ENCODE measurements at places on chromosomes 11 and 22.

DNA sequence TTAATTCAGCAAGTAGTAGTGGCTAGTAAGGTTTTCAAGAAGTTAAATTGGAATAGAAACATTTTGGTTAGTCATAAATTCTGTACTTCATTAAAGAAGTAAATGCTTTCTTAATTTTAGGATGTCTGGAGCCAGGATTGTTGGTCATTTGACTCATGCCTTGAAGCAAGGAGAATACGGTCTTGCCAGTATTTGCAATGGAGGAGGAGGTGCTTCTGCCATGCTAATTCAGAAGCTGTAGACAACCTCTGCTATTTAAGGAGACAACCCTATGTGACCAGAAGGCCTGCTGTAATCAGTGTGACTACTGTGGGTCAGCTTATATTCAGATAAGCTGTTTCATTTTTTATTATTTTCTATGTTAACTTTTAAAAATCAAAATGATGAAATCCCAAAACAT, 25.8 kb downstream of the ACAT1 start:
- no peak for DNase-seq

- DNase-seq = no peak
Measured at GRCh38 chr11:70477609-70478008, 79.3 kb downstream of the CTTN start.

- DNase-seq = no peak
Measured at GRCh38 chr11:14454861-14455632, 44.6 kb downstream of the COPB1 start.

DNA sequence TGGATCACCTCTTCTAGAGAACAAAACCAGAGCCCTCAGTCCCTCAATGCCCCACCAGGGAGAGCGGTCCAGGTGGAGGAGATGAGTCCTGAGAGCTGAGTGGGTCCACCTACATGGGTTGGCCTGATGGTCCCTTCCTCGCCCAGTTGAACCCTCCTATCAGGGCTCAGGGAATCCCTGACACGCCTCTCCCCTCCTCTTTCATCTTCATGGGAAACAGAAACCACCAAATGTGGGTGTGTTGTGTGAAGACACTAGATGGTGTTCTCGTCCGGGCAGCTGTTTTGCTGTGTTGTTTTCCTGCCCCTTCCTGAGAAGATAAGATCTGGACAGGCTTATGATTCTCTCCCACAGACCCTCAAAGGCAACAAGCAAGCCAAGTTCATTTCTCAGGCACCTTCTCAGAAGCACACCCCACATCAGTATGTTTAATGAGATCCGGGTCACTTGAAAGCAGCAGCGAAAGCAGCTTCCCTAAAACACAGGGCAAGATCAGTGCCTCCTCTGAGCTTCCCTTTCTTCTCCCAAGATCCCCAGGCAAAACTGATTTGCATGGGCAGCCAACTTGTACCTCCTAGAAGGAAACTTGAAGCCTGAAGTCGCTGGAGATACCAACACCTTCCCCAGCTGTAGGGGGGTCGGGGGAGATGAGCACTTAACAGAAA, 35.3 kb upstream of the POU2AF1 start:
- no peak for DNase-seq

DNA sequence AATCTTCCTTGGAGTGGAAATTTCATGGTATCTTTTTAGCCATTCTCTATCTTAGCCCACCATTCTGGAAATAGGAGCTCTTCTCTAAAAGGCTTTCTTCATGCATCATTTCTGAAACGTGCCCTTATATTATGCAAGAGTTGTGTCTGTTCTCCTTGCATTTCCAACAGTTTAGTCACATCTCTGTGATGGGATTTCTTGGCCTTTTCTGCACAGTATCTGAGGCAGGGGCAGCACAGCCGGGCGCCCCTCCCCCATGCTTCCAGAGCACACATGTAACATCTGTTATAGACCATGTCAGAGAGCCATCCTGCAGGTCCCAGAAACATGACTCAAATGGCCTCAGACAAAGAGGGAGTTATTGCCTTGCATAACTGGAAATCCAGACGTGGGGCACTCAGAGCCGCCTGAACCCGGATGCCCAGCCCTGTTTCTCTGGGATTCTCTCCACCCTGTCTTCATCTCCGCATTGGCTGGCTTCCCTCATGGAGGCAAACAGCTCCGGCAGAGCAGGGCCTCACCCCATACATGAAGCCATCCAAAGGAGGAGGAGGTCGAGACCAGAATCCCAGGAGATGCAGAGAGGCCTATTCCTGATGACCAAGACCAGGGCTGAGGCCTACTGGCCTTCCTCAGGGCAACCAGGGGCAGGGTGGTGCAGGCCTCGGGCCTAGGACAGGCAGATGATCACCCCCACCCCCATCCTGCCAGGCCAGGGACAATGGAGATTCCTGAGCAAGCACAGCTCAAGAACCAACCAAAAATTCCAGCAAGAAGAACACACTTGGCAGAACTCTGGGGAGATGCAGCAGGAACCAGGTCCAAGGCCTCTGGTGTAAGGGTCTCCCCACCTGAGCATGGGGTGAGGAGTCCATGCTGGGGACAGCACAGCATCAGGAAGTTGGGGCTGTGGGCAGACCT, 61.3 kb downstream of the IGLL5 start:
- DNase-seq = no peak

DNA sequence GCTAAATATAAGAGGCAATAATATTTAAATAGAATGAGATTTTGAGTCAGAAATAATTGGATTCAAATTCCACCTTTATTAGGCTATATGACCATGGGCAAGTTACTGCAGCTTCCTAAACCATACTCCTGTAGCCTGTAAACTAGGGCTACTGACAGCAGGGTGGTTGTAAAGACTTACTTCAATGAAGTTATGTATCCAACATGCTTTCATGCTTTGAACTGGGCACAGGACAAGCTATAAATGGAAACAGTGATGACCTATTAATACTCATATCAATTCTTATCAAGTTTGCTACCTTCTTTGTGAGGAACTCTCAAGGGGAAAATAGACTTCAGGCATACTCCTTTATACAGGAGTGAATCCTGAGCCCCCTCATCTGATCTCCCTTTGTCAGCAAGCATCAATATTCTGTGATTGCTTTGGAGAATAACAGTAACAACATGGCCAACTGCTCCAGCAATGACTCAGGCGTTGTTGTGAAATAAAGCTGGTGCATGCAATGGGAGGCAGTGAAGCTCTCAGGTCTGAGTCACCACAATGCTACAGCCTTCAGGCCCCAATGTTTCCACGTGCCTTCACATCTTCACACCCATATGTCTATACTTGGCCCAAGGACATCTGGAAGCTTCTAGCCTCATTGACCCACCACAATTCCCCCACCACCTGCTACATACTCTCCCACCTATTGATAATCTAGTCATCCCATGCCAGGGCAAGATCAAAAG, 102.5 kb downstream of the KCNA4 start:
- DNase-seq = peak; percentile 2

DNA sequence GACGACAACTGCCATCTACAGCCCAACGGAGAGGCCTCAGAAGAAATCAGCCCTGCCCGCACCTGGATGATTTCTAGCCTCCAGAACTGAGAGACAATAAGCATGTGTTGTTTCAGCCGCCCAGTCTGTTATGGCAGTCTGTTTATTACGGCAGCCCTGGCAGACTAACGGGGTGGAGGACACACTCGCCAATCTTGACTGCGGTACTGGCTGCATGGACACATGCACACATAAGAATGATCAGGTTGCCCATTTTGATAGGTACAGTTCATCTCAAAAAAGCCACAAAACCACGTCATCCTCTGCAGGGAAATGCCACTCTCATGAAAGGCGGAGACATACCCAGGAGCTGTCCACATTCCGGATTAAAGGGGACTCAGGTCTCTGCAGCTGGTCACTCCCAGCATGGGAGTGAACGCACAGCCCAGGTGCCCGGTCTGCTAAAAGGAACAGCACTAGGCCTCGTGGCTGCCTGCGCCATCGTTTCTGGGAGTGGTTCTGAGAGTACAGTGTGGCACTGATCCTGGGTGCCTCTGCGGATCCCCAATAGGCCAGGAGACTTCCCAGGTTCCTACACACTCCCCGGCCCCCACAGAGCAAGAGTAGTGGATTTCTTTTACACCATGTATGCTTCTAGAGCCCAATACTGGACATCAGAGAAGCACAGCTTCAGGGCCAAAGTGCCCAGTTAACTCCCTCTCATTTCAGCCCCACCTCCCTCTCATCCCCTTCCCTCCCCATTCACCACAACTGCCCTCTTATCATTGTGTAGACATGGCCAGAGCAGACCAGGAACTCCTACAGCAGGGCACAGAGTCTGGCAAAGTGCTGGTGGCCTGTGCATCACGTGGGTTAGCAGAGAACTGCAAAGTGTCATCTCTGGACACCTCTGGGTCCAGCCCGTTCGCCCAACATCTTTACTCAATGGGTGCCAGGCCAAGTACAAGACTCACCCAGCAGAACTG, 11.7 kb upstream of the COMT start:
- no peak for DNase-seq

DNA sequence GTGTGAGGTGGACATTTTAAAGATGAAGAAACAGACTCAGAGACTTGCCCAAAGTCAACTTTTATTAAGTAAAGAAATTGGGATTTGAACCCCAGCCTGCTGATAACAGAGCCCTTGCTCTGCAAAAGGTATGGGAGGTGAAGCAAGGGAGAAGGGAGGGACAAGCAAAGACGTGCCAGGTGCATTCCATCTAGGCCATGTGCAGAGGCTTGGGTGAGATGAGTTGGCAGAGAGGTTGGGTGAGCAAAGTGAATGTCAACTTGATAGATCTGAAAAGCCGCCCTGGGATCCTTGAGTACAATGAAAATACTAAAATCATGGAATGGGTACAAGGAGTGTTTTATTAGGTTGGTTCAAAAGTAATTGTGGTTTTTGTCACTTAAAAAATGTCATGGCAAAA, 341.3 kb downstream of the CADM1 start:
- no peak for DNase-seq

- no peak for DNase-seq
Measured at GRCh38 chr22:48495751-48496080, 1332.0 kb downstream of the BRD1 start.

GRCh38 chr11:61370349-61371005, 8.3 kb downstream of the TMEM138 start:
- no peak for DNase-seq

- DNase-seq = no peak
Measured at GRCh38 chr11:71298761-71299181, 46.4 kb upstream of the SHANK2 start.
